WTC11 (cell line): ENCODE measurements at places on chromosomes 3 and 15.
A peak's percentile ranks its signal among the peaks of the same experiment; 100 is the strongest.

- no peak for DNase-seq
- H3K27me3 ChIP-seq, result no peaks in the 10 kb centered on the region
- no peak overlapping the region for H3K27ac ChIP-seq
- no peaks in the 10 kb centered on the region for H3K36me3 ChIP-seq
- H3K4me3 ChIP-seq, result no peak overlapping the region
These were observed 42.0 kb upstream of the ATP10A start for GRCh38 chr15:25905140-25905539.

DNA sequence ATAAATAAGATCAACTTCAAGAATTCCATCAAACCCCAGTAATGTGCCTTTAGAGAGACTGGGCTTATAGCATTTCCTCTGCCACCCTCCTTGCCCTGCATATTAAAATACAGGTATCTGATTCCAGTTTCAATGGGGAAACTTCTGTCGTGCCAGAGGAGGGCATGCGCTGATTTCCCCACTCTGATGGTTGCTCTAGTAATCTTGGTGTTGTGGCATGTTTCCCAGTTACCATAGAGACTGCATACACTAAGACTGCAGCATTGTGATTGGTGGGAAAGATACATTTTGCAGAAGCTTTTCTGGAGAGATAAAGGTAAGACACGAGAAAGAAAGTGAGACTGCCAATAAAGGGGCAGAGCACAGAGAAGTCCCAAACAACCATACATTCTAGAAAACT lies 225.6 kb downstream of the TIGIT start:
- no peak overlapping the region for H3K27ac ChIP-seq
- H3K36me3 ChIP-seq, result no peaks in the 10 kb centered on the region

DNA sequence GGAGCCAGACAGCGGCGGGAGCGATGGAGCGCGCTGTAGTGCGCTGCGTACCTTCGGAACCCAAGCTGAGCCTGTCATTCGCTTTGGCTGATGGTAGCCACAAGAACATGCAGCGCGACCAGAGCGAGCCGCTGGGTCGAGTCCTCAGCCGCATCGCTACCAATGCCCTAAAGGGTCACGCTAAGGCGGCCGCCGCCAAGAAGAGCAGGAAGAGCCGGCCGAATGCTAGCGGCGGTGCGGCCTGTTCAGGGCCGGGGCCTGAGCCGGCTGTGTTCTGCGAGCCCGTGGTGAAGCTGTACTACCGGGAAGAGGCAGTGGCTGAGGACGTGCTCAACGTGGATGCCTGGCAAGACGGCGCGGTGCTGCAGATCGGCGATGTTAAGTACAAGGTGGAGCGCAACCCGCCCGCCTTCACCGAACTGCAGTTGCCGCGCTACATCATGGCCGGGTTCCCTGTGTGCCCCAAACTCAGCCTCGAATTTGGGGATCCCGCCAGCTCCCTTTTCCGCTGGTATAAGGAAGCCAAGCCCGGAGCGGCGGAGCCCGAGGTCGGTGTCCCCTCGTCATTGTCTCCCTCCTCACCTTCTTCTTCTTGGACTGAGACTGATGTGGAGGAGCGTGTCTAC lies 498 bp downstream of the PDE12 start:
- peaks cover 18% of the 10 kb centered on the region for H3K4me1 ChIP-seq
- no peak for DNase-seq
- peaks cover 10% of the 10 kb centered on the region for H3K27me3 ChIP-seq
- peak overlapping the region; percentile 95 for H3K4me3 ChIP-seq
- H3K27ac ChIP-seq, result peak overlapping the region; percentile 41; the same call in 1 of the 2 replicates

- peak overlapping the region; percentile 88 for H3K4me3 ChIP-seq
- H3K27ac ChIP-seq, result peak overlapping the region; percentile 99
- H3K27me3 ChIP-seq, result no peaks in the 10 kb centered on the region
- no peak for DNase-seq
These were observed 595 bp downstream of the DPH6 start for GRCh38 chr15:35545316-35545823.

DNA sequence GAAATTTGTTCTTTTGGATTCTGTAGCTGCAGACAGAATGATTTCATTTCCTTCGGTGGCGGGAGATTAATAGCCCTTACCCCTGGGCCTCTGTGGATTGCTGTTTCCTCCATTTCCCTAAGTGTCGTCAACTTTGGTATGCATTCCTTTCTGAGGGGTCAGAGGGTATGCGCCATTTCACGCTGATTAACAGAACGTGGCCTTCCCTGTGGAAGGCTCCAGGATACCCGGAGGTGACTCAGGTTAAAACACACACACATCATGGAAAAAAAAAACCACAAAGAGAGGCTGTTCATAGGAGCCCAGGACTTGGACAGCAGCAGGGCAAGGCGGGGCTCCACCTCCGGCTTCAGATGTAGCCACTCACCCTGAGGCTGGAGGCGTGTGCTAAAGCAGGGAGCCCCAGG lies 51.9 kb downstream of the EPHB1 start:
- H3K36me3 ChIP-seq, result no peaks in the 10 kb centered on the region
- H3K4me3 ChIP-seq, result no peak overlapping the region
- peaks cover 4% of the 10 kb centered on the region for H3K27me3 ChIP-seq
- no peak for DNase-seq
- H3K27ac ChIP-seq, result no peak overlapping the region
- H3K4me1 ChIP-seq, result peaks cover 25% of the 10 kb centered on the region
